ENCODE measurements at places on chromosomes 4 and X. TPM values are rescaled to one million over a fixed set of nuclear protein-coding genes. Genes with fewer than 3 reads are reported as not detected.

Gene NXF3
- not detected for total RNA-seq

Gene DRD5
- not detected for total RNA-seq

Gene GAR1
- total RNA-seq: 18.7 TPM

Gene APELA
- 24.9 TPM for total RNA-seq

Gene PAK3
- total RNA-seq: 1.7 TPM

Gene LGI2
- total RNA-seq: not detected

Gene ZXDB
- total RNA-seq: 7.7 TPM

Gene XAGE1A
- not detected for total RNA-seq

Gene CLDN22
- not detected for total RNA-seq

Gene SLC34A2
- not detected for total RNA-seq

Gene EPHA5
- total RNA-seq: not detected

Gene TBL1X
- total RNA-seq: 21.4 TPM

Gene SPANXC
- total RNA-seq: 4.4 TPM

Gene PRR32
- total RNA-seq: not detected

Gene BTK
- total RNA-seq: not detected

Gene ALAS2
- not detected for total RNA-seq

Gene EDA2R
- total RNA-seq: 2.1 TPM

Gene VCX
- total RNA-seq: not detected

Gene FGF5
- total RNA-seq: 2.5 TPM

Gene PWWP3B
- total RNA-seq: not detected

Gene NOP14
- total RNA-seq: 9.9 TPM

DNA sequence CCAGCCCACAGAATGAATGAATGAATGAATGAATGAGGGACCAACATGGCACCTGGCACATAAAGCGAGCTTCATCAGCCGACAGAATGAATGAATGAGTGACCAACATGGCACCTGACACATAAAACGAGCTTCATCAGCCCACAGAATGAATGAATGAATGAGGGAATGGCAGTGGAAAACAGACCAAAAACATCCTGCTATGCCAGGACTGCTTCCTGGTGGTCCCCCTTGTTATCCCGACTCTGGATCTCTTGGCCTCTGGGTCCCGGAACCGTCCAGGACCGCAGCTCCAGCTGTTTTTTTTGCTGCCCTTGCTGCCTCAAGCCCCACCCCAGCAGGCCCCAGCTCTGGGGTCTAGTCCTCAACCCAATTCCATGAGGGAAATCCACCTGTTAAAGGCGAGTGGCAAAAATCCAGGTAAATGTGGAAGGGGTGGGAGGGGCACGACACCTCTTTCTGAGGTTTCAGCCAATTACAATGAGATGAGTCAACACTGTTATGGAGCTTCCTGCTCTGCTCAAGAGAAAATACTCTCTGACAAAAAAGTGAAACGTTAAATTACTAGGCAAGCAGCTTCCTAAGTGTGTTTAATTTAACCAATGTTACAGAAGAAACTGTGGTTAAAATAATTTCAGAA lies 72.0 kb upstream of the MTNR1A start:
- DNase-seq: no peak

GRCh38 chr4:155207534-155208257 lies 740 bp upstream of the NPY2R start:
- DNase-seq: no peak

DNA sequence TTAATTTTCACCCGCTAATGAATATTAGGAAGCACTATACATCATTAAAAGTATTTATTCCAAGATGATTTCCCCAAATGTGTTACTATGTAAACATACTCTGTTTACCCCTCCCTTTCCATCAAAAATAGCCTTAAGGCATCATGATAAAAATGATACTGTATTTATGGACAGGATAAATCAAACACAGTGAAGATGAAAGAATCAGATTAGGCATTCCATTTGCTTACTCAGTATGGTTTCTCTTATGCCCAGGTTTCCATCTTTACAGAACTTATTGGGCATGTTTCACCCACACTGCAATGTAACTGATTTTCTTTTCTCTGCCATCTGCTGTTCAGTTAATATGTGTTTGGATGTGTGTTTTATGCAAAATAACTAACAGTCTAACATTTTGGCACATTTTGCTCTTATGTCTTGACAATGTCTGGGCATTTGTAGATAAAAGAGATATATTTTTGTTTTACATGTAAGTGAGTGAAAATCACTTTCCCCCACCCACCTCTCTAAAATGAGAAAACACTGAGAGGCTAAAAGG lies 445.2 kb downstream of the RPA4 start:
- no peak for DNase-seq

- no peak for DNase-seq
Measured at GRCh38 chr4:151231915-151232595, 44.9 kb upstream of the PRSS48 start.

GRCh38 chrX:15714529-15714928 lies 23.5 kb upstream of the CA5B start:
- DNase-seq: no peak

DNA sequence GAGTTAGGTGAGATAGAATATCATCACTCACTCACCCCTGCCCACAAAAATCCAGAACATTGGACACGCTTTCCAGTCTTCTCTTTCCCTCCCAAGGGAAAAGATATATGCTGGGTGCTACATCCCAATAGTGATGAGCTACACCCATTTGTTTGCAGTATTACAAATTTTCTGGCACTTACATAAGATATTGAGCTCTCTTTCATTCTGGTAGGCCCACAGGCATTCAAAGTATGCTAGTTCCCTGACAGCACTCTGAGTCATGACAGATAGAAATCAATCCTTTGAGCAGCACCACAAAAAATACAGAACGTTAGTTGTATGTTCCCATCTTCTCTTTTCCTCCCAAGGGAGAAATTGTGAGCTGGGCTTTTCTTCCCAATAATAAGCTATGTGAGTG lies 477.6 kb upstream of the GRID2 start:
- DNase-seq: no peak

DNA sequence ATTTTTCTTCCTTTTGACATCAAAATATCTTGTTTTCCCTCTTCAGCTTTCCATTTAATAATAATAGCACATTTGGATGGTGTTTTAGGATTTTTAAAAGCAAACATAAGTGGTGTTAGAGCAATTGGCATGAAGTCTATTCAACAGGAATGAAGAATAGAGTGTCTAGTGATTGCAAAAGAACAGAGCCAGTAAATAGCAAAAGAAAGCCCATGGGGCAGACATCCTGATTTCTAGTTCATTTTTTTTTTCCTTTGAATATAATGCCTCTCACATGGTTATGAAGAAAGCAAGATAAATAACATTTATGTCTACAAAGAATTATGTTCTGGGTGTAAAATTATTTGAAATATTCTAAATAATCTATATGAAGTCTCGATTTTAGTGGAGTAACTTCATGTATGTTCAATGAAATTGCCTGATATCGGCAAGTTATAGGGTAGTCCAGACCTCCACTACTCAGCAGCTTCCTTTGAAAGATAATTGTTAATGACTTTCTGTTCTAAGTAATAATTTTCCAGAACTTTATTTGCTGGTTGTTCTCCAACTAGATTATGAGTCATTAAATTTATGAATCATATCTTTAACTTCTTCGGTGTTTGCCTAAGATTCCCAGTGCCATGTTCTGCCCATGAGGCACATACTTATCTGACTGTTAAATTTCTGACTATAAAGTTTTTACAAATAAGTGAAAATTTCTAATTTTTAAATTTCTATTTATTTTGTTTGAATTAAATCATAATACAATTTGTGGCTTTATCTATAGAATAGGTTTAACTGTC lies 587.9 kb downstream of the TLL1 start:
- DNase-seq: no peak

DNA sequence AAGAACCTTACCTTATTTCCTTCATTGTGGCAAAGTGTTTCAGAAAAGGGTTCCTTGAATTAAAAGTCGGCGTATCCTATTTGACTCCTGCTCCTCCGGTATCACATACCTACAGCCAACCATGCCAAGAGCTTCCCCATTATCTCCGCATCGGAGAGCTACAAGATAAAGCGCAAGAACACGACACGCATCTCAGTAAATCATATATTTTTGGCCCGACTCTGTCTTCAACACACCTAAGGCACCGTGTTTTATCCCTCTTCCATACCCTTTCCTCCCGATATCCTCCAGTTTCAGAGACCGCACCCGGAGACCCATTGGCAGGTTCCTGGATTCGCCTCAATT lies 497 bp upstream of the THAP9 start:
- DNase-seq: no peak

GRCh38 chr4:159540501-159540900 lies 437.6 kb downstream of the RAPGEF2 start:
- no peak for DNase-seq

- no peak for DNase-seq
Measured at GRCh38 chr4:154489558-154490233, 1.9 kb downstream of the DCHS2 start.

GRCh38 chr4:112557676-112558411 lies 41.9 kb upstream of the NEUROG2 start:
- DNase-seq: no peak

GRCh38 chr4:39719804-39720580 lies 22.1 kb downstream of the UBE2K start:
- DNase-seq: no peak

GRCh38 chrX:105723966-105724735 lies 98.2 kb upstream of the NRK start:
- no peak for DNase-seq

DNA sequence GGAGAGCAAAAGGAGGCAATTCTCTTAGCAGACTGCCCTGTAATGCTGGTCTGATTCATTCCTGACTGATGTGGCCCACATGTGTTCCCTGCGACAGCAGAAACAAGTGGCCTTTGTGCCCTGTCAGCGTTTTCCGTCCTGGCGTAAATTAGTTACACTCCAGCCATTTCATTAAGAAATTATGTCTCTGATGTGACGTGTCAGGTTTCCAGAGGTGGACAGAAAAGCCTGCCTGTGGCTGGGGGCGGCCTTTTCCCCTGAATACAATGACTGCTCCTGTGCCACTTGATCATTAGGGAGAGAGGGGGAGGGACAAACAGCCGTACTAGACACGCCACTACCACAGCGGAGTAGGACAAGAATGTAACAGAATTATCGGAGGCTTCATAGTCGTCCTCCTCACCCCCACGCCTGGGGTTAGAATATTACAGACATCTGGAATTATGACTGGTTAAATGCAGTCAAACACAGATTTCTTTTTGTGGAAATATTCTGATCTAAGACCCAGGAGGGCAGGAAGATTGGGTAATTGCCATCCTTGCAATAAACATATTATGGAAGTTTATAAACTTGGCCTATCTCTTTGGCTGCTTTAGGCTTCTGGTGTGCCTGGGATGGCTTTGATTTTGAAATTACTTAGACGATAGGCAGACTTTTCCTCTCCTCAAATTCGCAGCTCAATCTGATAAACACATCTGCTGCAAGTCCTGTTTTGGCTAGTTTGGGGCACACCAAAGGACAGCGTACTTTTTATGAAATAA lies 146.2 kb upstream of the BCOR start:
- DNase-seq: no peak

- DNase-seq: no peak
Measured at GRCh38 chr4:100356172-100356571, 161.7 kb downstream of the EMCN start.

DNA sequence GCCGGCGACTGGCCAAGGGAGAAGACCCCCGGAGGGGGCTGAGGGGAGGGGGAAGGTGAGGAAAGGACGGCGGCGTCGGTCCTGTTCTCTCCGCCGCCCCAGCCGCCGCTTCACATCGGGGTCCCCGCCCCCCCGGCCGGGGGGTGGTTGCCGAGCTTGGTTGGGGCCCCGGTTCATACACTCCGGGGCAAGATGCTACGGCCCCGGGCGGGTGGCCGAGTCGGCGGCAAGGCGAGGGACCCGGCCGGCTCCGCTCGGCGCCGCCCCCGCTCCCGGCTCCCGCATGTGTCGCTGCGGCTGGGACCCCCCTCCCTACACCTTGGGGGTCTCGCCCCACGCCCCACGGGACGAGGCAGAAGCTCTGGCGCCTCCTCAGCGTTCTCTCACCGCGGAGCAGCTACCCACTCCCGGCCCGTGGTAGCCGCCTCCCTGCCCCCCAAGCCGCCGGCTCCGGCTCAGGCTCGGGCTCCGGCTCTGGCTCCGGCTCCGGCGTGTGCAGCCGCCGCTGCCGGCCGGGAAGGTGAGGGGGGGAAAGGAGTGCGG lies 461 bp downstream of the FBXW7 start:
- no peak for DNase-seq

DNA sequence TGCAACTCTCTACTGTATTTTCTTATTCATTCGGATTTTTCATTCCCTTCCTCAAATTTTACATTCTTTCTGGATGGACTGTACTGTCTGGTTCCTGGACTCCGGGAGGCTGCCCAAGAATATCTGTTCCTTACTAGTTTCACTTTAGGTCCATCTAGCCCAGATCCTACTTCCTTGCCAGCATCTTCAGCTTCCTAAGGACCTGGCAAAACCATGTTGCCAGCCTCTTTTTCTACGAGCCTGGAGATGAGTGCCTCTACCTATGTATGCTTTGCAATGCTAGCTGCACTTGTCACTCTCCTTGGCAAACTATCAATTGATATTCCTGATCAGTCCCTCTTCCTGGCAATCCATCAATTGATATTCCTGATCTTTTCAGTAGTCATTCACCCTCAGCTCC lies 5.6 kb upstream of the LNX1 start:
- no peak for DNase-seq

DNA sequence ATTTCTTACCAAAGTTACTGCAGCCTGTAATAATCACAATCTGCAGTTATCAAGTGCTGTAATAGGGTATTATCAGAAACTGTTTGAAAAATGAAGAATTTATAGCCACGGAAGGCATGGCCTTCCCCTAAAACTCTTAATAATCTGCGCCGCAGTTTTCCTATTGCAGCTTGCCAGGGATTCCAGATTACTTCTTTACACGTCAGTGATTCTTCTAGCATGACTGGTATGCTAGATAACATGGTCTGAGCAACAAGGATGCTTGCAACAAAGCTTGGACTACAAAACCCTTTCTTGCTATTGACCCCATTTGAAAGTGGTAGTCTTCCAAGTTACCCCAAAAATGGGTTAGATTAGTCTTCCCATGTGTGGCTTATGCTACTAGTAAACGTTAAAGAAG lies 47.2 kb upstream of the GK2 start:
- DNase-seq: no peak

DNA sequence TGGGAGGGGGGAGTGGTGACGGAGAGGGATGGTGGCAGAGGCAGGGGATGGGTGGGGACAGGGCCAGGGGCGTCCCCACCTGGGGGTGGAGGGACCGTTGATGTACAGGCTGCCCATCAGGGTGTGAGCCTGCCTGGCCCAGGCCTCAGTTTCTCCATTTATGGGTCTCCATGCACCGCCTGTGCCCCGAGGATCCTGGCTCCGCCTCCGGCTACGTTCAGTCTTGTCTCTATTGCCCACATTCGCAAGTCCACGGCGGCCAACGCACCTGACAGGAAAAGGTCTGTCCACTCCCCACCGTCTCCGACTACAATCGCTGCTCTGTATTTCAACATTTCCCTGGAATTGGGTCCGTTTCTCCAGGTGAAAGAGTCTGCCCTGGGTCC lies 96.3 kb upstream of the NKX1-1 start:
- DNase-seq: no peak

DNA sequence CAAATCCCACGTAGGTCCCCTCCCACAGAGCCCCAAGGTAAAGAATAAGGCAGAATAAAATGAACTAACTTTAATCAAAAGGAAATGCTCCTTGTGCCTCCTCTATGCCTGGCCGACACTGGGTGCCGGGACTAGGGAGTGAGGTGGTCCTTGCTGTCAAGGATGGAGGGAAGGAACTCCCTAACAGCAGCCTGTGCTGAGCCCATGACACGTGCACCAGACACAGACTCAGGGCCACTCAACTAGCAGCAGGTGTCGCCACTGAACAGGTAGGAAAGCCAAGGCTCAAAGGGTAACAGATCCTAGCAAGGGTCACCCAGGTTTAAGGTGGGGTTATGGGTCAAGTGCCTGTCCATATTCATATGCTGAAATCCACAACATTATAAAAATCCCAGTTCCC lies 29.2 kb downstream of the MSX1 start:
- no peak for DNase-seq
